Activated CD4-positive, alpha-beta T cell treated with anti-CD3 and anti-CD28 coated beads for 4 hours (primary cell): ENCODE measurements at places on chromosomes 16 and 17.

DNA sequence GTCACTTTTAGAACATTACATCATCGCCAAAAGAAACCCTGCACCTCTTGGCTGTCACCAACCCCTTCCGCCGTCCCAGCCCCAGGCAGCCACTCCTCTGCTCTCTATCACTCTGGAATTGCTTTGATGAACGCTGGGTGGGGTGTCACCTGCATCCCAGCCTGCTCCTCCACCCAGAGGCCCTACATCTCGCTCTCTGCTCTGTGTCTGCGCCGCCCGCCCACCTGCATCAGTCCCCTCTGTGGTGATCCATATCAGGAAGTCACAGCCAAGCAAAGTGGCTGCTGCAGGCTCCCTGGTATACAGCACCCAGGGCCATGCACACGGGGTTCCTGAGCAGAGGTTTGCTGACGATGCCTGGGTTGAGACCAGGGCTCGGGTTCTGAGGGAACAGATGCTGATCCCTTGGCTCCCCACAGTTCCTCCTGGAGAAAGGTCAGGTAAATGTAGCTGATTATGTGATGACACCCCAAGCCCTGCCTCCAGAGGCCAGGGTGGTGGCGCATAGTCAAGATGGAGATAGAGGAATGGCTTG, 30.8 kb downstream of the MPRIP start:
- no peak for DNase-seq

GRCh38 chr17:1907216-1907631, 77.4 kb downstream of the RPA1 start:
- DNase-seq = no peak

- no peak for DNase-seq
These were observed 81.7 kb downstream of the ZDHHC7 start for GRCh38 chr16:84929421-84930297.

DNA sequence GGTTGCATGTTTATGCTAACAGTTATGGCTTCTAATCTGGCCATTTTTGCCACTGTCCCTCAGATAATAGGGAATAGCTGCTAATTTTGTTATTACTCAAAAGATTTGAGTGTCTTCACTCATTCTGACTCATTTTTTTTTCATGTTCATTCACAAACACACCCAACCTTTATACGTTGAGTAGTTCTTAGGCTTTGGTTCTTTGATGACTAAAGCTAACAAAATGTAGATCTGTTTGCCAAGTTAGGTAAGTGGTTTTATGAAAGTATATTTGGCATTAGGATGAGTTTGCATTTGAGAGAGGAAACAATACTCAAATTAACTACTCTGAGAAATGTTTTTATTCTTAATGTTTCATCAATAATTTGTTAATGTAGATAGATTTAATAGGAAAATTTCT, 3.6 kb downstream of the MAP2K4 start:
- no peak for DNase-seq

DNA sequence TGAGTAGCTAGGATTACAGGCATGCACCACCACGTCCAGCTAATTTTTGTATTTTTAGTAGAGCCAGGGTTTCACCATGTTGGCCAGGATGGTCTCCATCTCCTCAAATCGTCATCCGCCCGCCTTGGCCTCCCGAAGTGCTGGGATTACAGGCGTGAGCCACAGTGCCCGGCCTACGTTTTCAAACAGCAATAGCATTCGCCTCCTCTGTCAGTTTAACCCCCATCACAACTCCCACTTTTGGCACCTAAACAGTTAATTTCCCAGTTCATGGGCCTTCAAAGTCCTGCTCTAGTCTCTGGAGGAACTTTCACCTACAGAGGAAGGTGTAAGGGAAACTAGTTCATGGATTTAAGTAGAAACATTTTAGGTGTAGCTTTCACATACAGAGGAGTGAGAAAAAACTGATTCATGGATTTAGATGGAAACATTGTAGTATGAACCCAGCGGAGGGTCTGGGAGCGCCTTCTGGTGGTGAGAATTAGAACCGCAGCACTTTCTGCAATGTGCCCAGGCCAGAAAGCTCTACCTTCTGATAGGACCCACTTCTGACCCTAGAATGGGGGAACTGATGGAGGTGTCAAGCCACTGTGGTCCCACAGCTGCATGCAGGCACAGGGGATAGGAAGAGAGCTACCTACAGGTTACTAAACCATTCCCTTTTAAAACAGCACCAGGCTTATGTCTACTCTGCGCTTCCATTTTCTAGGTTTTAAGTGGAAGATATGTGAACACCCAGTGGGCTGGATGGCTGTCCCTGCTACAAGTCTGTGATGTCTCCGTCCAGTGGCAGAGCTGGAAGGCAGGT, 12.0 kb upstream of the MEOX1 start:
- DNase-seq = peak; percentile 60

GRCh38 chr17:39659279-39660010, 5.7 kb upstream of the TCAP start:
- no peak for DNase-seq
